ENCODE measurements at places on chromosomes 13 and 19. TPM values are rescaled to one million over a fixed set of nuclear protein-coding genes. Genes with fewer than 3 reads are reported as not detected.

The PSG11 gene
- not detected for total RNA-seq

The LRRC63 gene
- total RNA-seq = 0.55 TPM

The LGALS4 gene
- total RNA-seq = 1.2 TPM

DNA sequence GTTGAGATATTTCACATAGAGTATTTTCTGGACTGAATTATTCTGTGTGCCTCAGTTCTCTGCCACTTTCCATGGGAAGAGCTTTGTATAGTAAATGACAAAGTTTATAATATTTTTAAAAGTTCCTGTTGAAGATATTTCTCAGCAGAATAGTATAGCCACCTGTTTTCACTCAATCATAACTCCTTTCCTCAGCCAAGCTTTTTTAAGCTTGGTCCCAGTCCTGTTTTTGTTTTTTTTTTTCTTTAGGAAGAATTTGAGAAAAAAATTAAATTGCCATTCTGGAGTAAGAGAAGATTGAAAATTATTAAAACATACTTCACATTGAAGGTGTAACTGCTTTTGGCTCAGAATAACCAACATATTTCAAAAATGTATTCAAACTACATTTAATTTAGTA lies 55.5 kb downstream of the ENOX1 start:
- H3K36me3 ChIP-seq = no peaks in the 10 kb centered on the region
- H3K27me3 ChIP-seq = no peaks in the 10 kb centered on the region
- DNase-seq = no peak
- no peak overlapping the region for H3K4me3 ChIP-seq
- no peak overlapping the region for H3K27ac ChIP-seq

The ZNF317 gene
- total RNA-seq = 54.1 TPM
